Left renal pelvis (tissue), 4 donors: ENCODE measurements at places on chromosomes 2 and 18.

DNA sequence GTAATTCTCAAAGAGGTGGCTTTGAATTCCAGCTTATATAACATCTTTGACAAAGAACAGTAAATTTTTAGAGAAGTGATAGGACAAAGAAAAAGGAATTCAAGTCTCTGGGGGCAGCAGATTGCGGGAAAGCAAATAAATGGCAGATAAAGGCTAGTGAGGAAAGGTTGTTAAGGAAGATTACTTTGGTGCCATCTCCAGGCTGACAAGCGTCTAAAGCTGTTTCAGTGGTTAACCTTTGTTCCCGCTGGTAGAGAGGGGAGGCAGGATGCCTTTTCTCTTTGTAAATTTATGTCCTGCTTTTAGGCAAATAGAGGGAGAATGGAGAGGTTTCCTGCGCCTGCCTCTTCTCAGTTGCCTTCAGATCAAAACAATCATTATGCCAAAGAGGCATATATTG lies 431.2 kb upstream of the CHST9 start:
- DNase-seq, result no peak

GRCh38 chr18:5556310-5556974 lies 12.6 kb upstream of the EPB41L3 start:
- no peak for DNase-seq

DNA sequence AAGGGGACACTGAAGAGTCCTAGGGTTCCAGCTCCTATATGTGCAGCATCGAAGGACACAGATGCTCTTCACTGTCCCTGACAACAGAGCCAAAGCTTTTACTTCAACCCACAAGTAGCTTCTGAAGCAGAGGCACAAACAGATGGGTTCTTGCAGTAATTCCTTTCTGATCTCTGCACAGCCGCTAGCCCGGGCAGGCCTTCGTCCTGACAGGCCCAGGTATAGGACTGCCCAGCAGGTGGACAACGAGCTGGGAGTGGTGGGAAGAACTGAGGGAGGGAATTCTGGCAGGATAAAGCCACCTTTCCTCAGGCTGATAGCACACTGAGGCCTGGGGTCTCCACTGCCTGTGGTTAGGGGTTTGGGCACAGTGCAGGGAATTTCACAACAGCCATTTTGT lies 94.8 kb downstream of the RHOB start:
- no peak for DNase-seq

DNA sequence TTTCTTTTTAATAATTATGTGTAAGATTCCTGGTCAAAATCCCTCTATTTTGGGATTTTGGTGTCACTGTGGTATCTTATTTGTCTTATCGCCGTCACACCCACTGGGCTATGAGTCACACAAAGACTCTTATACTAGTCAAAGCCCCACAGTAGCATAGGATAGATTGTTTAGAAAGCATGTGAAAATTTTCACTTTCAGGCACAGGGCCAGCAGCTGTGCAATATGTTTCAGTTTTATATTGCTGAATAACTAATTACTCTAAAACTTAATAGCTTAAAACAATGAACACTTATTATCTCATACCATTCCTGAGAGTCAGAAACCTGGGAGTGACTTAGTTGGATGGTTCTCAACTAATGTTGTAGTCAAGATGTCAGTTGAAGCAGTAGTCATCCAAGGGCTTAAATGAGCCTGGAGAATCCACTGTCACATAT lies 24.0 kb downstream of the CFAP210 start:
- no peak for DNase-seq

DNA sequence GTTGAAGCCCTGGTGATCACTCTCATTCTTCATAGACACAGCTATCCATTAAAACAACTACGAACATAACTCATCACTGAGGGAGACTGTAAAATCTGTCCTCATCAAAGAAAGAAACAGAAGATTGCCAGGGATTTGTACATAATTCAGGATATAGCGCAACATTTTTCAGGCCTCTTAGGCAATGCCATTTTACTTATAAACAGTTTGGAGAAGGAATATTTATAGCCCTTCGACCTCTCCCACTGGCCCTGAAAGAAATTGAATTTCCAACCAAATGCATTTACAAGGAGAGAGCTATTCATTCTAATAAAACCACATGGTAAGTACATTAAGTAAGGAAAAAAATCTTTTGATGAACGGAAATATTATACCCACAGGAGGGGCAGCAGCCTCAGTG lies 295.0 kb downstream of the RAD51AP2 start:
- no peak for DNase-seq

GRCh38 chr18:46721331-46721730 lies 35.5 kb downstream of the ST8SIA5 start:
- DNase-seq, result no peak

DNA sequence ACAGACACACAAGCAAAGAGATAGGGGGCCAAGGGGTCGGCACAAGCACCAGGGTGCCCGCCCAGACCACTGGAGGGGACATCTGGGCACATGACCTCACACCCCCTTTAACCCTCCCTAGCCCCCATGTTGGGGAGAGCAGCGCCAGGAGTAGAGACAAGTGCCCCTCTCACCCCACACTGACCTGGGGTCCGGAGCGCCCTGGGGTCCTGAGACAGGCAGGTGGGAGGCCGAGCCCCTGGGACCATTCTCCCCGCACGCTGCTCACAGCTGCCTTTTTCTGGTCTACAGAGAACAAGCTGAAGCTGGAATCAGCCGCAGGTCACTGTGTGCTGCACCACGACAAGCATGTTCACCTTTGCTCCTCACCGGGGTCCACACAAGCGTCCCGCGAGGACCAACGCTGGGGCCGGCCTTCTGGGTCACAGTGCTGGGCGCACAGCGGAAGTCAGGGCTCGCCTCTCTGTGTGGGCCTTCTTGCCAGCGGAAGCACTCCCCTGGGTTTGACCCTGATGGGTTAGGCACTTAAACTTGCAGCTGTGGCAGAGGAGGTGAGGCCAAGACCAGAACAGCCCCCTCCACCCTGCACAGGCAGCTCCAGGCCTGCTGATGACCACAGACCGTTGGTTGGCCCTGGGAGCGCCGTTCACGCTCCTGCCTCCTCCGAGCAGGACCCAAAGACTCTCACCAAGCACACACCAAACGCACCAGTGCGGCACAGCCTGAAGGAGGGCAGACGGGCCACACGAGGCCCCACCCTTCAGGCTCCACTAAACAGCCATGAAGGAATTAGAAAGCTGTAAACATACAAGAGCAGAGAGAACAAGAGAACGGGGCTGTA lies 275.3 kb downstream of the EIPR1 start:
- no peak for DNase-seq

DNA sequence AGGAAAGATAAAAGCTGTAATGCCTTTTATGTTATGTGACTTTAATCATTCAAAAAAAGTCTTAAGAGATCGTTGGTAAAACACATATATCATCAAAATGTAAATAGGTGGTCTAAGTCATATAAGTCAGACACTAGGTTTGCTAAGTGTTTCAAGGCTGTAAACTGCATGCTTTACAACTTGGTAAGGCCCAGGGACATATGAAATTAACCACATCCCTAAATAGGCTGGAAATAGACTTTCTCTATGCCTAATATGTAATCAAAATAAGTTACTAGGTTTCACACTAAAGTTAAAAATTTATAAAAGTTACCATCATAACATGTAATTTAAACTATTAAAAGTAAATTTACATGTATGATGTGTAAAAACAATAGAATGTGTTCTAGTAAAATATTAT lies 946.3 kb upstream of the LRATD1 start:
- DNase-seq, result no peak

DNA sequence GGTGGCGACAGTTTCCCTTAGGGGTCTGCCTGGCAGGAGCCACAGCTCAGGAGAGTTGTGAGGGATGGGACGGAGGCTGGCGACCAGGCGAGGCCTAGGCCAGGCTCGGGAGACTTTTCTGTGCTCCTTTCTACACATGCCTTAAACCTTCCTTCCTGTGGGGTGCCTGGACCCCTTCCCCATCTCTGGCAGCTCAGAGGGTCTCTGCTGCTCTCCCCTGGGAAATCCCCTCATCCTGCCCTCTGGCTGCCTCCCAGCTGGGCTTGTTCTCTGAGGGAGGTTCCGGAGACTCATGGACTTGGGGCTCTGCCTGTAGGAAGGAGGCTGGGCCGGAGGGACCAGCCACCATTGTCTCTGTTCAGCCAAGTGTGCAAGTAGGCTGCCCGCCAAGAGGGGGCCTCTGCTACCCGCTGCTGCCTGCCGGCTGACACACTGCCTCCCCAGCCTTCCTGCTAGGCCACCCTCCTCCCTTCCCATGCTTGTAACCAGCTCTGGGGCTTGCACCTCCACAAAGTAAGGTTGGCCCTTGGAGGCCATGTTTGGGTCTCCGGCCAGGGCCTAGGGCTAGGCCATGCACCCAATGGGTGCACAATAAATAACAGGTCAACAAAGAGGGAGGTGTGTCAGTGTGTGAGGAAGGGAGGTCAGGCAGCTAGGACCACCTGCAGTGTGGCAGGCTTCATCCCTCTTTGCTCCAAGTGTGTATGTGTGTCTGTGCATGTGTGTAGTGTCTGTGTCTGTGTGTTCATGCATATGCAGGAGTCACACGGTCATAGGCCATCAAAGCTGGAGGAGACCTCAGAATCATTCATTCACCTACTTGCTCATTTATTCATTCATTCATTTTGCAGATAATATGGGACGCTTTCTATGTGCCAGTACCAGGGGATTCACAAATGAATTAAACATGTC lies 28.8 kb downstream of the PSD4 start:
- DNase-seq, result no peak

DNA sequence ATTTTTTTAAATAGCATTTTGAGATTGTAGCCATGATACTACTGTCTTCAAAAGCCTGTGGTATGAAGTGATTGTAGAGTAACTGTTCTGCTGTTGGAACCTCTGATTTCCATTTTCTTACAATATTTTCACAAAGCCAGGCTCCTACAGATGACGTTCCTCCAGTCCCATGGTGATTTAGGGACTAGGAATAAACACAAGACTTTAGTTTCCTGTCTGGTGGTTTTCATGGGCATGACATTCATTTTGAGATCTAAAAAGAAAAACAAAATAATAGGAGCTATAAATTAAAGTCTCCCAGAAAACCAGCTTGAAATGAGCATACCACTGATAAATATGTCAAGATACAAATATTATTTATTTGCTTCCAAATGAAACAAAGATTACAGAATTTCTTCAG lies 1223.5 kb upstream of the CELF4 start:
- DNase-seq, result no peak

DNA sequence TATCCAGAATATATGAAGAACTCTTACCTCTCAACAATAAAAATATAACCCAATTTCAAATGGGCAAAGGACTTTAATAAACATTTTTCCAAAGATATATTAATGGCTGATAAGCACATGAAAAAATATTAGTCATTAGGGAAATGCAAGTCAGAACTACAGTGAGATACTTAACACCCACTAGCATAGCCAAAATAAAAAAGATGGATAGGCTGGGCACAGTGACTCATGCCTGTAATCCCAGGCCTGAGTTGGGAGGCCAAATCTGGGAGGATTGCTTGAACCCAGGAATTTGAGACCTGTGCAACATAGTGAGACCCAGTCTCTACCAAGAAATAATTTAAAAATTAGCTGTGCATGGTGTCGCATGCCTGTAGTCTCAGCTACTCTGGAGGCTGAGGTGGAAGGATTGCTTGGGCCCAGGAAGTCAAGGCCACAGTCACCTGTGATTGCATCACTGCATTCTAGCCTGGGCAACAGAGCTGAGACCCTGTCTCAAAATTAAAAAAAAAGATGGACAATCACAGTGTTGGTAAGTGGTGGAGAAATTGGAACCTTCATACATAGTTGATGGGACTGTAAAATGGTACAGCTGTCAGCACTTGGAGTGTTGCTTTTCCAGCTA lies 25.1 kb downstream of the MARCHF7 start:
- DNase-seq, result no peak

DNA sequence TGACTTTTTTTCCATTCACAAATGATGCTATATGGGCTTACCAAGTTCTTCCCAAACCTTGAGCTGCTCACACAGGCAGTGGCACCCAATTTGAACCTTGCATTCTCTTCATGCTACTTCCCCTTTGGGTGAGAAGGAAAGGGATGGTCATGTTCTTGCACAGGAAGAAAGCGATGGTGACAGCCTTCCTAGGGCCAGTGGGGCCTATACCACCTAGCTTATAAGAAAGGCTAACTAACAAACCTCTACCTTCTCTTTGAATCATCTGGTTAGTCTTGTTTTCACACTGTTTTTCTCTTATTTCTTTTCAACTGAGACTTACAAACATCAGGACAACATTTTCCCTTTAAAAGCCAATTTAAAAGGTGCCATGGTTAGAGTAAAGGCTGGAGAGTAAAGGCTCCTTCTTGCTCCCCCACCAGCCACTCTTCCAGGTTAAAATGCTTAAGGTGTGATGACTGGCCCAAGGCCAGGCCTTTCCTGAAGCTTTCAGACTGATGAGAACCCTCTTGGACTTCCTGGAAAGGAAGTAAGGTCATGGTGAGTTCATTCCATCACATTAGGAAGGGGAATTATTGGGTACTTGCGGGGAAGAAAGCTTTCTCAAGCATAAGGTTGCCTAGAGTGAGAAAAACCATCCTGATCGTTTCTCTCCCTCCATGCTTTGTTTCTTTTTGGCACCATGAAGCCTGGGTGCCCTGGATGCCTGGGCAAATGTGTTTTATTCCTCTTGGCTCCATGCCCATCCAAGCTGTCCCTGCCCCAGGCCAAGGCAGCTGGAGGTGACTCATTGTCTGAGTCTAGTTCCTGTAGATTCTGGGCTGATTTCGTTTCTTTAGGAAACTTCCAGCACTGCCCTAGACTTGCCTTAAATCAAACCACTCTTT lies 41.4 kb upstream of the ITGB6 start:
- no peak for DNase-seq

DNA sequence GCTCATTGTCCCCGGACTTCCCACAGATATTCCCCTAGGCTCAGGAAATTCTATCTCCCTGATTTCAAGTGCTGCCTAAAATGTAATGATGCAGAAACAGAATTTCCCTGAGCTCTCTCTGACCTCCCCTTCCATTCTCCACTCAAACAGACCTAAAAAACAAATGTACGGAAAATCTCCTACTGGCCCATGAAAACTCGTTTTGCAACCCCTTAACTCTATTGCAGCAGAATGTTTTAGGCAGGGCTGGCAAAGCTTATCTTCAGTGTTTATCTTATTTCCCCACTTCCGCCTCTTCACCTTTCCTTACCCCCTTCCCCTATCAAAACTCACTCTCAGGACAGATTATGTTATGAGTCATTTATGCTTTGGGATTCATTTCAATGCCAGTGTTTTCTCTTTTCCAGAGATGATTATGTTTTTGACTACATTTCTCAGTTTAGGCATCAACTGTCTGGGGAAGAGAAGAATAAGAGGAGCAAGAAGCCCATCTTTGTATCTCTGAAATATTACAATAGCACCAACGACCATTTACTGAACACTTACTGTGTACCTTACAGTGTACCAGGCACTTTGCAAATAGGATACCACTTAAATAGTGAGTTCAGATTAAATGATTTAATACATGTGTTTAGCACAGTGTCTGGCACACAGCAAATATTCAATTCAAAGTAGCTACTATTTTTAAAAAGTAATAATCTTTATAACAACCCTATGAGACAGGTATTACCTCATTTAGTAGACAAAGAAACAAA lies 53.9 kb upstream of the STPG4 start:
- no peak for DNase-seq

GRCh38 chr2:62038975-62039771 lies 133.7 kb downstream of the COMMD1 start:
- DNase-seq, result no peak

- no peak for DNase-seq
These were observed 99.7 kb upstream of the CAVIN2 start for GRCh38 chr2:191946471-191947182.

GRCh38 chr2:65264821-65265670 lies 37.4 kb downstream of the ACTR2 start:
- DNase-seq, result peak; percentile 67

- no peak for DNase-seq
These were observed 186.5 kb upstream of the RASGRP3 start for GRCh38 chr2:33289961-33290360.

- DNase-seq, result no peak
These were observed 52.2 kb downstream of the ODC1 start for GRCh38 chr2:10395893-10396292.
